ENCODE measurements at places on chromosomes 2 and 18.

DNA sequence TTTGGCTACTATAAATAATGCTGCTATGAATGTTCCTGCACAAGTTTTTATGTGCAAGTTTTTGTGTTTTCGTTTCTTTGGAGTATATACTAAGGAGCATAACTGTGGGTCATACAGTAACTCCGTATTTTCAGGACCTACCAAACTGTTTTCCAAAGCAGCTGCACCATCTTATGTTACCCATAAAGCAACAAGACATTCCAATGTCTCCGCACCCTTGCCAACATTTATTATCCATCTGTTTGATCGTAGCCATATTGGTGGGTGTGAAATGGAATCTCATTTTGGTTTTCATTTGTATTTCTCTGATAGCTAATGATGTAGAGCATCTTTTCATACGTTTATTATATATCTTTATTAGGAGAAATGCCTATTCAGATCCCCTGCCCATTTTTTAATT is 13.8 kb downstream of the TMEM131 start:
- DNase-seq, result no peak

DNA sequence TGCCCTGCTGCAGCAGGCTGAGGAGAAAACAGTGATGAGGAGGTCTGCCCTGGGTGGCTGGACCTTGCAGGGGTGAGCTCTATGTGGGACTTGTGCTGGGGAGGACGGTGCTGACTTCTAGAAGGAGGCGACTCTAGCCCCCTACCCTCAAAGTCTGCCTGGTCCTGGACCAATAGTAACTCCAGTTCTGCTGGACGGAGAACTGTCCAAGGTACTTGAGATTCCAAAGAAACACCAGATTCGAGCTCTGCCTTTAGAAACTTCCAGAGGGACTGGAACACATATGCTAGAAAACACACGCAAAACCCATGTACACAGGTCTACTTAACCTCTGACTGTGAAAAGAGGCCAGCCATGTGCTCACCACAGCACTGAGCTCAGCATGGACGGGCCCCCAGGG is 260.6 kb downstream of the TWIST2 start:
- no peak for DNase-seq

- no peak for DNase-seq
Observed at GRCh38 chr2:32008805-32009515, 1.8 kb downstream of the MEMO1 start.

GRCh38 chr2:68469935-68470334 is 2.5 kb downstream of the APLF start:
- no peak for DNase-seq

- no peak for DNase-seq
Observed at GRCh38 chr18:61856678-61857077, 36.1 kb downstream of the RNF152 start.

- no peak for DNase-seq
Observed at GRCh38 chr2:110843496-110843895, 111.1 kb downstream of the ACOXL start.

DNA sequence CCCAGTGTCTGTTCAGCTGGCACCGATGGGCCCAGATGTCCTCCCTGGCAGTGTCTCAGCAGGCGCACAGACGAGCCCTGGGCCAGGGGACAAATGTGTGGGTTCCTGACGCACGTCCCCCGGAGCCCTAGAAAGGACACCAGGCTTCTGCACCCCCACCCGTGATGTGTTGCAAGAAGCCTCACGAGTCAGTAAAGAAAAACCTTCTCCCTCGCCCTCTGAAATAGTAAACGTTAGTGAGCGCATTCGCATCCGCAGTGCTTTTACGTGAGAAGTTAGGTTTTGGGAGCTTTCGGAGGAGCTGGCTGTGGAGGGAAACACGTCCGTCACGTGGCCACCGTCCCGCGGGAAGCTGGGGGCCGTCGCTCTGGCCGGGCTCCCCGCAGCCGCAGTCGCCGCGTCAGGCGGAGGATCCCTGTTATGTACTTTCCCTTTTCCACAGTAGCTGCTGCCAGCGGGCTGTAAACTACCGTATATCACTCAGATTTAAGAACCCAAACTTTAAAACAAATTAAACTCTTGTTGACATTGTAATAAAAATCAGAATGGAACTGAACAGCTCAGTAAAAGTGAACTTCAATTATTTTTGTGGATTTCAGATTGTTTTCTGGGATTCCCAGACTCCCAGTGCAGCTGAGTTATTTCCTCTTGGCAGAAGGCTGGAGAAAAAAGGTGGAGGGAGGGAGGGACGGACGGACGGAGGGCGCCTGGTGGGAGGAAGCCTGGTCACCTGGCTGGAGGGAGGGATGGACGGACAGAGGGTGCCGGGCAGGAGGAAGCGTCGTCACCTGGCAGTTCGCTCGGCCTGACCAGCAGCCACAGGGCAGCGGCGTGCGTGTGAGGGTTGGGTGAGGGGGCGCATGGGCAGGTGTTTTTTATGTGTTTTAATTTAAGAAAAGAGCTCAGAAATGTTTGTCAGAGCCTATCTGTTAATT is 112.1 kb downstream of the NFATC1 start:
- no peak for DNase-seq

DNA sequence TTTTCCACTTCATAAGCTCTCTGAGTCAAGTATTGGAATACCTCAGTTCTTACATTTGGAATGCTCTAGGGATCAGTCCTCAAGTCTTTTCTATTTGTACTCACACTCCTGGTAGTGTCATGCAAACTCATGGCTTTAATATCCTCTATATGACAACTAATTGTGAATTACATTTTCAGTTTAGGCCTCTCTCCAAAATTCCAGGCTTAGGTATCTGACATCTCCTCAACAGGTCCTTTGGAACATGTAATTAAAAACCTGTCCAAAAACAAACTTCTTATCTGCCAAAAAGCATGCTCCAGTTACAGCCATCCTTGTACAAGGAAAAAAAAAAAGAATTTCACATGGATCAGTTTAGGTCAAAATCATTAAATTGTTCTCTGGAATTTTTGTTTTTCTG is 1336.2 kb upstream of the NRXN1 start:
- no peak for DNase-seq

GRCh38 chr18:40313030-40313642 is 1641.9 kb upstream of the PIK3C3 start:
- no peak for DNase-seq

- DNase-seq, result no peak
Observed at GRCh38 chr18:6366776-6367175, 47.9 kb downstream of the L3MBTL4 start.

GRCh38 chr2:217410681-217410960 is 550.8 kb upstream of the TNP1 start:
- DNase-seq, result no peak

DNA sequence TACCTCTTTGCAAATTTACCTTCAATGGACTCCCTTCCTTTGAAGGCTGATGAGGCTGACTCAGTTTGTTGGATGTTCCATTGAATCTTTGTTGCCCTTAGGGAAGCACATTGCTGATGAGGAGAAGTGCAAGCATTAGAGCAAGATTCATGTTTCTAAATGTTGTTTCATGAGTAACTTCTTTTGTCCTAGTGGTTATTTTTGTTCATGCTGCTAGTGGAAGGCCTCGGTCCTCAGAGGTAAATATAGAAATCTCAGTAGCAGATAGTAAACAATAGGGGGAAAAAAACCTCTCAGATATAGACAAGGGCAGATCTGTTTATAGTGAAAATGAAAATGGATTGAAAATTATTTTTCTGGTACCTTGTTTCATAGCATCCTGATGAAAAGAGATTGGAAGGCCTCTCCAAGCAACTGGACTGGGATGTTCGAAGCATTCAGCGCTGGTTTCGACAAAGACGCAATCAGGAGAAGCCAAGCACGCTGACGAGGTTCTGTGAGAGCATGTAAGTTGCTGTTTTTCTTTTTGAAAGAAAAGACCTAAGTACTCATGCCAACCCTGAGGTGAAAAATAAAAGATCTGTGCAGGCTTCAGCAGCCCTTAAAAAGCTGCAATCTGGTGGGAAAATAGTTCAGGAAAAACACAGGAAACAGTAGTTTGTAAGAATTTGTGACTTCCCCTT is 104.9 kb downstream of the CERS6 start:
- no peak for DNase-seq

DNA sequence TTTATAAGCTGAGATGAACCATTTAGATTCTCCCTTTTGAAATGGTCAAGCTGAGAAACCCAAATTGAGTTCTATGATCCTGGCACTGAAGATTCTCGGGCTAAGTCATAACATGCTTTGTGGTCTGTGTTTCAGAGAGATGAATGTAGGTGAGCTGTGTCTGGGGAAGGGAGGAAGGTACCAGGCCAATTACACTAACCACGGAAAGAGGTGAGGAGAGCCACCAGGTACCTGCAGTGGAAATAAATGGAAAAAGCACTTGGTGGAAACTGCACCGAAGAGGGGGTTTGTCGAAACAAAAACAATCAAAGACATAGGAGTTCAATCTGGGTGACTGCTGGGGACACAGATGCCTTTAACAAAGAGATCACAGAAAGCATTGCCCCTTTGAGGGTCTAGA is 963 bp upstream of the MRPL44 start:
- DNase-seq, result no peak

DNA sequence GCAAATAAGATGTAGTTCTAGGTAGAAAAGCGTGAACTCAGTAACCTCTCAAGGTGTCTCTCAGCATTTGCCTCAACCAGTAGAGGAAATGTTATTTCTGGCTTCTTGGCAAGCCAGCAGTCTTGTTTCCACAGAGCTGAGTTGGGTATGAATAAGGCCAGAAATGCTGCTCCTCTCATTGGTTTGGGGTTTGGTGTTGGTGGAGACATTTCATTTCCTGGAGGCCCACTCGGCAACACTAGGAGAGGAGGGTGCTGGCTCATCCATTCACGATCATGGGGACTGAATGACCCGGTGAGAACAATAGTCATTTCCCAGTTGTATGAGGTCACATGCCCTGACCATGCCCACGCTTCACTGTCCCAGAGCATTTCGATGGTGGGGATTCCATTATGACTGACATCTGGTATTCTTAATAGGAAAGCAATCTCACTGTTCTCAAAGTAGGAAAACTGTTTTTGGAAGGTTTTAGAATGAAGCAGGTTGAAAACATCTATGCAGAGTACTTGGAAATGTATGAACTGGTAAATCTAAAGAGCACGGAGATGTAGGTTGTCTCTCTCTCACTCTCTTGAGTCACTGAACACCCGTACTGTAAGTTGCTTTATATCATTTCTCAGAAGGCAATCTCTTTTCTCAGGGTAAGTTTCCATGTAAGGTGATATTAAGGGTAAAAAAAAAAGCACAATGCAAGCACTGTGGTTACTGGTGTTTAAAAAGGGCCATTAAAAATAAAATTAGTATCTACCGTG is 37.1 kb upstream of the CTLA4 start:
- DNase-seq, result no peak

- no peak for DNase-seq
Observed at GRCh38 chr2:4134551-4135550, 431.5 kb downstream of the DCDC2C start.

GRCh38 chr2:238754259-238754658 is 93.6 kb upstream of the TWIST2 start:
- DNase-seq, result no peak

- DNase-seq, result no peak
Observed at GRCh38 chr18:46037512-46038305, 34.4 kb downstream of the PSTPIP2 start.

DNA sequence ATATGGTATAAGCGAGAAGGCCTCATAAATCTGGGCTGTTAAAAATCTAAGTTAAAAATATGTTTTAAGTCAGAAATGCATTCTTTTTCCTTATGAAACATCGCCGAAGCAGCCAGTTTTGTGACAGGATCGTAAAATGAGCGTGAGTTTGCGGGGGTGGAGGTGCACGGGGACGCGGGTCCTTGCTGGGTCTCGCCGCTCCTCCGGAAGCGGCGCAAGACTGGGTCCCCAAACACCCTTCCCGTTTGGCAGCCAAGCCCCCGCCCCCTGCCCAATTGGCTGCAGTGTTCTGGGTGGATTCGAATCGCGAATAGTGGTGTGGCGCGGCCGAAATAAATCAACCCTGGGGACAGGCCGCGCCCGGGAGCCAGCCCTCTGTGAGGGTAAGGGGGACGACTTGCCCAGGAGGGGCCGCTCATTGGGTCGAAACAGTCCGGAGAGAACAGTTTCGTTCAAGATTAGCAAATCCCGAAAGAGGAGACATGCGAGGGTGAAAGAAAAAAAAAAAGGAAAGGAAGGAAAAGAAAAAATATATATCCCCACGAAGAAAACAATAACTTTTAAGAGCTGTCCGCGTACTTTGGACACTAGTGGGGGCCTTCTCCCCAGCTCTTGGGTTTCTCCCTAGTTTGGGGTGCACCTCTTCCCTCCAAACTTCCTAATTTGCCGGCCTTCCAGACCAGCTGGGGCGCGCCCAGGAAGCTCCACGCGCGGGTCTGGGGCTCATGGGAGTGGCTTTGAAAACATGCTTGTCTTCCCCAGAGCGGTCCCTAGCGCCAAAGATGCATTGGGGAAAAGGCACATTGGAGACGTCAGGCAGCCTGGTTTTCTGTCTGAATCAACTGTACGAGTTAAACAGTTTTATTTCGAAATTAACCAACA is 3.1 kb upstream of the GATA6 start:
- DNase-seq, result no peak

DNA sequence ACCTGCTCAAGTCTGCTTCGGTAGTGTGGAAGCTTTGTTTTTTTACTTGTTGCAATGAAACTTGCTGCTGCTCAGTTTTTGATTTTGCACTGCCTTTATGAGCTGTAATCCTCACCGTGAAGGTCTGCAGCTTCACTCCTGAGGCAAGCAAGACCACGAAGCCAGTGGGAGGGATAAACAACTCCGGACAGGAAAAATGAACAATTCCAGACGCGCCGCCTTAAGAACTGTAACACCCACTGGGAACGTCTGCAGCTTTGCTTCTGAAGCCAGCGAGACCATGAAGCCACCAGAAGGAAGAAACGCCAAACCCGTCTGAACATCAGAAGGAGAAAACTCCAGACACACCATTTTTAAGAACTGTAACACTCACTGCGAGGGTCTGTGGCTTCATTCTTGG is 245.7 kb upstream of the REG3G start:
- no peak for DNase-seq

DNA sequence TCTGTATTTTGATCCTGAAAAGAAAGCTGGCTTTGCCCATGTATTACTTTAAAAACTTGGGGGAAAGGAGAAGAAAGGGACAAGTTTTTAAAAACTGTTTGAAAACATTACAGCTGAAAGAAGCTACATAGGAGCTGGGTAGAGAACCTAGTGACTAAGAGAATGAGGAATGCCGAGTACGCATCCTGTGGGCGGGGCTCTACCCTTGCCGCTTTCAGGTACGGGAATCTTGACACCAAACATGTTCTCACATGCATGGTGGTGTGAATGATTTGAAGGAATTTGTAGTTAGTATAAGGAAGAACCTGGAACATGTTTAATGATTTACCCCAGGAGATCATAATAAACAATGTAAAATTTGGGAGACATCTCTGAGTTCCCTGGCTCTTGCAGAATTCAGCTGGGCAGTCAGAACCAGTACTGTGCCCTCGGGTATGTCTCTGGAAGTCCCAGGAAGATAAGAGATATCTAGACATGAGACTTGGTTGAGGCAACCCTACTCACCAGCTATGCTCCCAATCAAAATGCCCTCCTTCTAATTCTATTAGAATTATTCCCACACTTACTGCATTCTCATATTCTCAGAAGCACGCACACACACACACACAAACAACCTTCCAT is 16.5 kb upstream of the TGFA start:
- DNase-seq, result no peak

- no peak for DNase-seq
Observed at GRCh38 chr2:181312515-181312927, 144.7 kb upstream of the ITGA4 start.

All from GM04503 (cell line).